MCF 10A (cell line): ENCODE measurements at places on chromosomes 1 and 21. TPM values are rescaled to one million over a fixed set of nuclear protein-coding genes. Genes with fewer than 3 reads are reported as not detected.
A peak's percentile ranks its signal among the peaks of the same experiment; 100 is the strongest.

DNA sequence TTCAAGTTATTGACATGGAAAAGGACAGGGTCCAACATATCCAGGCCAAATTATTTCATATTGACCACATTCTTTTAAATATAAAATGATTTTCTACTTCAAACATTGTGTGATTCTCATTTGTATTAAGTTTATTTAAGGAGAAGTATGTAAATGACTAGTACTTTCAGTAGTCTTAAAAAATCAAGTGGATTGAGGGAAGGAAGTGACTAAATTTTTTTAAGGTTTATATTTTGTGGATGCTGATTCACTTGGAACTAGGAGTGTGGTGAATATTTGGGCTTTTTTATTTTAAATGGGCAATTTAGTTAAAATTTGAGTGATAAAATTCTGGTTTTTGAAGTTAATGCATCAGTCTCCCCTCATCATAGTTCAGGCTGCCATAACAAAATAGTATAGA, 10.1 kb downstream of the PRRC2C start:
- no peaks in the 10 kb centered on the region for H3K27me3 ChIP-seq
- no peak for DNase-seq
- H3K36me3 ChIP-seq, result peaks cover 35% of the 10 kb centered on the region
- H3K4me3 ChIP-seq, result no peak overlapping the region
- peak overlapping the region; percentile 42 for H3K27ac ChIP-seq

GRCh38 chr1:113912594-113913311, 7.6 kb downstream of the DCLRE1B start:
- no peak for DNase-seq
- no peak overlapping the region for H3K4me3 ChIP-seq
- peaks cover 24% of the 10 kb centered on the region for H3K36me3 ChIP-seq

DNA sequence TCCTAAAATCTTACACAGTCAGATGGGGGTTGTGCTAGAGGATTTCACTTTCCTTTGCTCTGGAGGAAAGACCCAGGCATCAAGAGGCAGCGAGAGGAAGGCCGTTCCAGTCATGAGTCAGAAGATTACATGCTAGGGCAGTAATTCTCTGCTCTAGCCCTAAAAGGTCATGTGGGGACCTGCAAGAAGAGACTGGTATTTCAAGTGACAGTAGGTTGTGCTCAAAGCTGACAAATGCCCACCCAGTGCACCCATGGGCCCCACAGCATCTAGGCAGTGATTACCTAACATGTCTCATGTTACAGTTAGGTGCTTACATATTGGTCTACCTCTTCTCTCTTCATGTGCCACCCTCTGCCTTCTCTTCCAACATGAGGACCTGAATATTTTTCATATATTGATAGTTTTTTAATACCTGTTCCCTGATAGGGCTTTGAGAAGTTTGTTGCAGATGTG, 99.7 kb upstream of the BEND5 start:
- no peak overlapping the region for H3K4me3 ChIP-seq
- H3K27ac ChIP-seq, result no peak overlapping the region
- H3K27me3 ChIP-seq, result no peaks in the 10 kb centered on the region
- peaks cover 17% of the 10 kb centered on the region for H3K4me1 ChIP-seq
- peak; percentile 58 for DNase-seq

- H3K4me1 ChIP-seq, result no peaks in the 10 kb centered on the region
- no peaks in the 10 kb centered on the region for H3K36me3 ChIP-seq
- H3K27me3 ChIP-seq, result peaks cover 49% of the 10 kb centered on the region
These were observed 16.4 kb downstream of the BSND start for GRCh38 chr1:55015123-55015522.

DNA sequence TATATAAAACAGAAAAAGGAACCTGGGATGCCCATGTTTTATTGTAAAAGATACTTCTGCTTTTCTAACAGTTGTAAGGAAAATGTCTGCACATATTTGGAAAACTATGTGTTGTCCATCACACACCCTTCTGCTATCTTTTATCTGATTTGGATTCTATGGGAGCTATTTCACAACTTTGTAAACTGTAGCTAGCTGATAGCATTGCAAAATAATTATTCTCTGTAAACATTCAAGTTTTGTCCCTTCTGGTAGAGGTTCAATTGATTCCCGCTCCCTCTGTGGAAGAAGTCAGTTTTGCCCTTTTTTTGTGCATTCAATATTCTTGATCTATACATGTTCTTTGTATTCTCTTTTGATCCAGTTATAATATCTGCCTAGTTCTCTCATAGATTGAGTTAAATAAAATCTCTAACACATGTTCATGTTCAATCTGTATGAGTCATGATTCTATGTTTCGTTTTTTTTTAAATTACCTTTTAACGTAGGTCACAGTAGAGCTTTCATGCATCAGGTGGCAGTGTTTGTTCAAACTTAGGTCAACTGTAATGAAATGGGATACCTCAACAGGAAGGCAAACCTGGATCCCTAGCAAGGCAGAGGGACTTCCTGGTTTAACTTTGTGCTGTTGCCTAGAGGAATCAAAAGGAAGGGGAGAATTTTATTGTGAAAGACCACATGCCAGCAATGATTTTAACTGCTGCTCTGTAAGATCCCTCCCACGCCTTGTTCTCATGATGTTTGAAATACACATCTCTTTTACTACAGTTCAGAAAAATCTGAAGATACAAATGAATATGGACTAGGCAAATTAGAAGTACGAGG, 26.0 kb upstream of the BCL9 start:
- H3K36me3 ChIP-seq, result no peaks in the 10 kb centered on the region
- H3K4me3 ChIP-seq, result no peak overlapping the region
- no peak overlapping the region for H3K27ac ChIP-seq
- H3K4me1 ChIP-seq, result peaks cover 7% of the 10 kb centered on the region
- peak; percentile 84 for DNase-seq

DNA sequence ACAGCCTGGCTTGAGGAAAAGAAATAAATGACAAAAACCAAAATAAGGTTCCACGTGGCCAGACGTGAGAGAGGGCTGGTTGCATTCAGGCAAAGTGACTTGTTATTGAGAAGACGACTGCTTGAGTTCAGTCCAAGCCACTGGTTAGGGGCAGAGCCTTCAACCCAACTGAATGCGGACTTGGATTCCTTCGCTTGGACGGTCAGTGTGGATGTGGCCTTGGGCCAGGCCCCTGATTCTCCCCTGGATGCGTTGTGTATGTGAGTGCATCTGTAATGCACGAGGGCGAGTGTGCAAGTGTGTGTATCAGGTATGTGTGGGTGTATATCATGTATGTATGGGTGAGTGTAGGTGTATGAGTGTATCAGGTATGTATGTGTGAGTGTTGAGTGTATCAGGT, 1.9 kb downstream of the PLA2G2F start:
- no peak overlapping the region for H3K27ac ChIP-seq
- H3K27me3 ChIP-seq, result no peaks in the 10 kb centered on the region
- H3K4me3 ChIP-seq, result no peak overlapping the region
- no peak for DNase-seq
- no peaks in the 10 kb centered on the region for H3K4me1 ChIP-seq
- H3K36me3 ChIP-seq, result no peaks in the 10 kb centered on the region

DNA sequence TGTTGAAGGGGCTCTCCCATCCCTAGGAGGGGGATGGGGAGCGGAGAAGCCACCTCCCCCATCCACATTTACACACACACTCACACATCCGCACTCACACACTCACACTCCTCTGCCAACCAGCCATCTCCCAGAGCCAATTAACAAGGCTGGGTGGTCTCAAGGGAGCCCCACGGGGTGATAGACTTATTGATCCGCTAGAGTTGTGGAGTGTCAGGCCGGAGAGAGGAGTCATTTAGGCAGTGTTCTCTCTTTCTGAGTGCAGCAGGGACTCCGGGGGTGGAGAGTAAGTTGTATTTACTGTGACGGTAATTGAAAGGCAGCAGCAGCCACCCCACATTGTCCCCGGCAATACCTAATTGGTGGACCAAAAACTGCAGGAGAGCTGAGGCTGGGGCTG, 61.6 kb downstream of the KLHDC7A start:
- H3K4me1 ChIP-seq, result no peaks in the 10 kb centered on the region
- no peak for DNase-seq
- H3K4me3 ChIP-seq, result no peak overlapping the region
- no peak overlapping the region for H3K27ac ChIP-seq
- H3K27me3 ChIP-seq, result peaks cover 61% of the 10 kb centered on the region
- no peaks in the 10 kb centered on the region for H3K36me3 ChIP-seq

DNA sequence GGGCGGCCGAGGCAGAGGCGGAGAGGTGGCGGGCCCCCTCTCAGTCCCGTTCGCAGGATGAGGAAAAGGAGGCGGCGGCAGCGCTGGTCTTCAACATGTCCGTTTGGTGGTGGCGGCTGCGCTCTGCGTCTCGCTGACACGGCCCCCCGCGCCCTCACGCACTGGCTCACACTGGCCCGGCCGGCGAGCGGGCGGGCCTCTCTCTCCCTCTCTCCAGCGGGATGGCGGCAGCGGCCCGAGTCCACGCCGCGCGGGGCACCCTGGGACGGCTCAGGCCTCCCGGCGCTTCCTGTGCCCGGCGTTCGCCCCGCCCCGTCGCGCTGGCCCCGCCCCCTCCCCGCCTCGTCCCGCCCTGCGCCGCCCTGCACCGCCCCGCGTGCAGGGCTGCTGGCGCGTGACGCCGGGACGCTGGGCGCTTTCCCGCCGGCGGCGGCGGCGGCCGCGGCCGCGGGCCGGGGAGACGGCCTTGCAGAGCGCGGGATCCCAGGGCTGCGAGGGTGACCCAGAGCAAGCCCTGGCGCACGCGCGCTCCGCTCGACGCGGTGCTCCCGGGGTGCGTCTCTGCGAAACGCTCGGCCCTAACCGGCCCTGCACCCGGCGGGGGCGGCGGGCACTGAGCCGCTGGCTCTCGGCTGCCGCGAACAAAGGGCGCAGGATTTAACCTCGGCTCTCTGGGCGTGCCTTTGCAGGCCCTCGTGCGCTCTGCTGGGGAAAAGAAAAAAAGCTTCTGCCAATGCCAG, at the start of gene SCAF4:
Gene SCAF4, minus strand, starts transcription at position 262 of the 740 bp plus-strand sequence. CDS start 426 bp downstream, outside the sequence.
- H3K4me1 ChIP-seq, result no peaks in the 10 kb centered on the region
- H3K36me3 ChIP-seq, result no peaks in the 10 kb centered on the region
- H3K4me3 ChIP-seq, result no peak within 1 kb of the TSS
- DNase-seq, result peak; percentile 89

GRCh38 chr1:244789276-244789580, 46.2 kb upstream of the COX20 start:
- no peak for DNase-seq
- H3K36me3 ChIP-seq, result no peaks in the 10 kb centered on the region
- H3K27ac ChIP-seq, result no peak overlapping the region
- H3K4me3 ChIP-seq, result no peak overlapping the region
- H3K4me1 ChIP-seq, result no peaks in the 10 kb centered on the region

Gene SAMD11
- not detected in 2 replicates for total RNA-seq

GRCh38 chr1:164648636-164649035, 89.7 kb downstream of the PBX1 start:
- DNase-seq, result peak; percentile 49
- peaks cover 30% of the 10 kb centered on the region for H3K4me1 ChIP-seq
- H3K27me3 ChIP-seq, result no peaks in the 10 kb centered on the region
- H3K27ac ChIP-seq, result no peak overlapping the region
- H3K4me3 ChIP-seq, result no peak overlapping the region

GRCh38 chr1:180962178-180962577, 49.5 kb downstream of the KIAA1614 start:
- no peak for DNase-seq
- no peak overlapping the region for H3K4me3 ChIP-seq
- H3K36me3 ChIP-seq, result peaks cover 53% of the 10 kb centered on the region
- H3K4me1 ChIP-seq, result no peaks in the 10 kb centered on the region
- no peaks in the 10 kb centered on the region for H3K27me3 ChIP-seq
